Esophagus mucosa (tissue), 1 donor: ENCODE measurements at places on chromosomes 7 and 10. TPM values are rescaled to one million over a fixed set of nuclear protein-coding genes. Genes with fewer than 3 reads are reported as not detected.

DNA sequence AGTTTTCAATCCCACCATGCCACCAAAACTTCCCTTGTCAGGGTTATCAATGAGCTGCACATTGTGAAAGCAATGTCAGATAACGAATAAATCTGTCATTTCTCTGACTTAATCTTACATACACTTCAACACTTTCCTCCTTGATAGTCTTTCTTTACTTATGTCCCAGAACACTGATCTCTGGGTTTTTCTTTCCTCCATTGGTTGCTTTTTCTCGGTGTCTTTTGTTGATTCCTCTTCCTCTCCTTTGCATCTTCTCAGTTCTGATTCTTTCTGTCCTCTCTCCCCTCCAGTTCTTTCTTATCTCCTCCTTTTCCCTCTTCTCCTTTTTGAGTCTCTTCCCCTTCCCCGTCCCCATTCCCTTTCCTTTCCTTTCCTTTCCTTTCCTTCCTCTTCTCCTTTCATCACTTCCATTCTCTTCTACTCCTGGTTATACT, 16.6 kb downstream of the DNAJB9 start:
- no peak for ATAC-seq

The PRSS2 gene
- total RNA-seq: not detected

GRCh38 chr7:22859641-22860290, 37.1 kb upstream of the TOMM7 start:
- peak; percentile 65 for ATAC-seq

- ATAC-seq: no peak
Measured at GRCh38 chr7:52482076-52482475, 553.4 kb upstream of the POM121L12 start.

The EIF4H gene
- total RNA-seq: 235 TPM

DNA sequence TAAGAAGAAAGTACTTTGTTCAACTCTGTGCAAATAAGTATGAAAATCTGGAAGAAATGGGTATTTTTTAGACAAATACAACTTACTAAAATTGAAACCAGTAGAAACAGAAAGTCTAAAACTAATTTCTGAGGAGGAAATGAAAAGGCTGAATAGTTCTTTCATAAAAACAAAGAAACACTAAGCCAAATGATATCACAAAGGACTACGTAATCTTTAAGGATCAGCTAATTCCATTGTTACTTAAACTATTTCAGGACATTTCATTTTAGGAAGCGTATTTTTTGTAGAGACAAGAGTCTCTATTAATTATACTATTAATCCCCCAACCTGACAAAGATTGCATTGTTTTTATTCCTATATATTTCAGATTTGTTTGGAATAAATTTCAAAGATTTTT, 11.2 kb upstream of the CCSER2 start:
- ATAC-seq: no peak

- peak; percentile 98 for ATAC-seq
Measured at GRCh38 chr7:12814107-12814506, 126.7 kb downstream of the ARL4A start.

DNA sequence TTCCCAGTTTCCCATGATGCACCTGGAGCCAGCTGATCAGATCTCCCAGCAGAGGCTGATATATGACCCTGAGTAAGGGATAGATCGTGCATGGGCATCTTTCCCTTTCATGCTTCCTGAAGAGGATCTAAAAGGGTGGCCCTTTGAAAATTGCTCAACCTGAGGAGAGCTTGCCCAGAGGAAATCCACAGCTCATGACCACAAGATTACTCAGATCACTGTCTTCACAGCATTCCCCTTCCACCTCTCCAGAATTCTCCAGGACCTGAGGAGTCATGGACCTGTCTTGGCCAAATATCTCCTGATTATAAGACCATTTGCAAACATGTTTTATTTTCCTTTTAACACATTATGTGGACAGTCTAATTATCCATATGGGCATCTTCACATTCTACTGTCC, 328.1 kb downstream of the LHFPL3 start:
- no peak for ATAC-seq

The SPACDR gene
- total RNA-seq: 0.24 TPM

The TRIM73 gene
- total RNA-seq: 0.92 TPM

DNA sequence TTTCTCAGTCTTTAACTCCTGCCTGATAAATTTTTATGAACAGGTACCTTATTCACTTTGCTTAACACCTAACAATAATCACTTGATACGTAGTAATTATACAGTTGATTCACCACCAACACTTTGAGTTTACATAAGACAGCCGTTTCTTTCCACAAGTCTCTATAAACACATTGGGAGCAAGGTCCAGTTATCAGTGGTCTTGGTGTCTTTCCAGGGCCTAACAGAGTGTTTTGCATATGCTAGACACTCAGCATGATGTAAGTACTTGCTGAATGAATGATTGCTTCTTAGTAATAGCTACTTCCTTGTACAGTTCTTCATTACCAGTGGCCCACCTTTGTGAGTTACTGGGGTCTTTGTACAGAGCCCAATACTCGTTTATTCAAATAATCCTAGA, 6.4 kb downstream of the CLDN12 start:
- ATAC-seq: no peak

The ZNF32 gene
- 16.8 TPM for total RNA-seq

- ATAC-seq: no peak
Measured at GRCh38 chr7:104627516-104627915, 299.1 kb downstream of the LHFPL3 start.

The TAS2R41 gene
- not detected for total RNA-seq

- no peak for ATAC-seq
Measured at GRCh38 chr10:70905071-70906021, 17.0 kb upstream of the PCBD1 start.

DNA sequence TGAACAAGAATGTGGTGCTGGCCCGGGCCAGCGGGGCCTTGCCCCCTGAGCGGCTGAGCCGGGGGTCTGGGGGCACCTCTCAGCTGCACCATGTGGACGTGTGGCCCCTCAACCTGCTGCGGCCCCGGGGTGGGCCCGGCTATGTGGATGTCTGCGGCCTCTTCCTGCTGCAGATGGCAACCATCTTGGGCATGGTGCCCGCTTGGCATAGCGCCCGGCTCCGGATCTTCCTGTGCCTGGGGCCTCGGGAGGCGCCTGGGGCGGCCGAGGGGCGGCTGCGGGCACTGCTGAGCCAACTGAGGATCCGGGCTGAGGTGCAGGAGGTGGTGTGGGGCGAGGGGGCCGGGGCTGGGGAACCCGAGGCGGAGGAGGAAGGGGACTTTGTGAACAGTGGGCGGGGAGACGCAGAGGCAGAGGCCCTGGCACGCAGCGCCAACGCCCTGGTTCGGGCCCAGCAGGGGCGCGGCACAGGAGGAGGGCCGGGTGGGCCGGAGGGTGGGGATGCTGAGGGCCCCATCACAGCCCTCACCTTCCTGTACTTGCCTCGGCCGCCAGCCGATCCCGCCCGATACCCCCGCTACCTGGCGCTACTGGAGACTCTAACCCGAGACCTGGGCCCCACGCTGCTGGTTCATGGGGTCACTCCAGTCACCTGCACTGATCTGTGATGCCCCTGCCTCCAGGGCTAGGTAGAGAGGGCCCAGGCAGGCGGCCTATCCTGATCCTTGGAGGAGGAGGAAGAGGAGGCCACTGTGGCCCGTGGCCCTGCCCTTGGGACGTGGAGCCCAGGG, 1.1 kb upstream of the TRIP6 start:
- peak; percentile 81 for ATAC-seq

- ATAC-seq: no peak
Measured at GRCh38 chr7:98276241-98276761, 5.2 kb upstream of the BRI3 start.

- ATAC-seq: peak; percentile 49
Measured at GRCh38 chr7:130925136-130925794, 191.3 kb upstream of the KLF14 start.

The SPDYE1 gene
- not detected for total RNA-seq

GRCh38 chr7:127107601-127108007, 145.1 kb downstream of the GRM8 start:
- ATAC-seq: peak; percentile 51

DNA sequence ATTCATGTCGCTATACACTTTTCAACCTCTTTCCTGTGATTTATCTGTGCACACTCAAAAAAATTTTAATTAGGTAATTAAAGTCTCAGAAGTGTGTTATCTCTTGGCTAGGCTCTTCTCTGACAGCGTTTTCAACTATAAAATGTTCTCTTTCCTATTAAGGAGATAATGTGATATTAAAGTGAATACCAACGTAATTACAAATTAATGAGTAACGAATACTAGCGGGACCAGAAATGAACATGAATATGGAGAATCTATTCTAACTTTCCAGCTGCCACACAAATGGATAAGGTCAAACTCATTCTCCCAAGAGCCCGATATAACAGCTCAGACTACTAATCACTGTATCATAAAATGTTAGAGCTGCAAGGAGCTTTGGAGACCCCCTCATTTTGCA, 12.0 kb downstream of the COL1A2 start:
- no peak for ATAC-seq

DNA sequence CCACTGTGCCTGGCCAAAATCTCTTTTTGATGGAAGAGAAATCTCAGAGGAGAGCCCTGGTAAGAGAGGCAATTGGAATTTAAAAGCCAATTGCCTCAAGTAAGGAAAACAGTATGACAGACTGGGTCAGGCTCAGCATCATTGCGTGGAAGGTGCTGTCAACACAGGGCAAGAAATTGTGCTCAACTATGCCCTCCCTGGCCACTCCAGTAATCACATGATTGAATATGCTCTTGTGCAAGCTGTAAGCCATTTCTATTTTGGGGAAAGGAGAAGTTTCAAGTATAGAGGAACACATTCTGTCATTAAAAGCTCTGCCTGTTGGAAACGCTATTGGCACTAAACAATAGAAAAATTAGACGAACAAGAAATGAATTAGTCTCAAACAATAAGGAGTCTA, 1127.7 kb downstream of the REEP3 start:
- no peak for ATAC-seq

The SLC26A3 gene
- 0.44 TPM for total RNA-seq

GRCh38 chr10:5629303-5630111, 36.9 kb downstream of the ASB13 start:
- ATAC-seq: peak; percentile 84

The GRID2IP gene
- total RNA-seq: 0.12 TPM

The EEPD1 gene
- total RNA-seq: 2.9 TPM

The CPA1 gene
- not detected for total RNA-seq

- ATAC-seq: no peak
Measured at GRCh38 chr10:96513305-96513697, 425 bp downstream of the TLL2 start.

DNA sequence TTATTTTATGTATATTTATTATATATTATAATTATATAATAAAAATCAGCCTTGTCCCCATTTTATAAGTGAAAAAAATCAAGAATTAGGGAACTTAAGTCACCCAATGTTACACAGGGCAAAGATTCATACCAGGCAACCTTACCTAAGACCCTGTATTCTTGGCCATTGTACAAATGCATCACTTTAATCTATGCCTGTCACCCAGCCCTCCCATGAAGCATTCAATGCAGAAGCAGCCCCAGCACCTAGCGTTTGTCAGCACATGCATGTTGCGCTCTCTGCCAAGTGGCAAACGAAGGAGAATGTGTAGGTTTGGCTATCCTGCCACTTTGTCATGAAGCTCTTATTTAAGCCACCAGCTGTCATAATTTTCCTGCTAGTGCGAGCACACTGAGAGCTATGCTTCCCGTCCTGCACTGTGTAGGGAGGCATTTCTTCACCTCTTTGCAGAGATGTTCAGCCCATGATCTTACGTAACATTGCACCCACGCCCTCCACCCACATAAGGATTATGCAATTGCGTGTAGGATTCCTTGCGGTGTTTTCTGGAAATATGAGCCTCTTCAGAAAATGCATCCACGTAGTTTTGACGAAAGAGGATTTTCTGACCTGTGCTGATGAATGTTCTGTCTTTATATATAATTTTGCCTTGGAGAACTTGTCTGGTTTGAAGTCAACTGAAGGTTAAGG, 7.7 kb upstream of the COBL start:
- ATAC-seq: peak; percentile 73

- peak; percentile 34 for ATAC-seq
Measured at GRCh38 chr10:87846023-87846422, 17.3 kb downstream of the KLLN start.

GRCh38 chr7:128941323-128941890, 3.7 kb downstream of the IRF5 start:
- no peak for ATAC-seq

The DRGX gene
- total RNA-seq: not detected

- ATAC-seq: no peak
Measured at GRCh38 chr7:158854681-158855081, 1.7 kb upstream of the DYNC2I1 start.

DNA sequence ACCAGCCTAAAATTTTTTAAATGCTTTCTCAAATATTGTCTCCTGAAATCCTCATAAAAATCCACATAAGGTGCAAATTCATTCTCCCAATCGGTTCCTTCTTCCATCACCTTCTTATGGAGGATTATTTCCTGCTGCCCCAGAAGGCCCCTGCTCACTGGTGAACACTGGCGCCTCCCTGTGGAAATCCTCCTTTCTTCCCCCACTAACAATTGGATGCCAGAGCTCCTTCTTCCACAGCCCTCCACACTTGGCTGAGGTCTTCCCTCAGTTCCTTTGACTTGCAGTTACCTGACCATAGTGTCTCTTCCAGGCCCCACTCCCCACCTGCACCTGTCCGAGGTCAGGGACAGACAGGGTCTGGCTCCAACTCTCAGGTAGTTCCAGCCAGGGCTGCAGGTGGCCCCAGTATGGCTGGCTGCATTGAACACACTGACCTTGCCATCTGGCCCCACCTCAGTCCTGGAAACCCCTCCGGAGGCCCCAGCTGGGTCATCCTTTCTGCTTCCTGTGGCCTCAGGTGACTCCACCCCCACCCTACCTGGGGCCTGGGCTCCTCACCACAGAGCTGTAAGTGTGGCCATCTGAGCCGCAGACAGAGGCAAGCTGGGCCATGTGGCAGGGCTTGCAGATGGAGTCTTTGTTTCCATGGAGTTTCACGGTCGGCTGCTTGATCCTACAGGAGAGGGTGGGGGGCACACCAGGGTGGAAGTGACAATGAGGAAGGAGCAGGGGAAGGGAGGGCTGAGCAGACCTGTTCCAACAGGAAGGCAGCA, 18.4 kb downstream of the SPOCK2 start:
- ATAC-seq: no peak

DNA sequence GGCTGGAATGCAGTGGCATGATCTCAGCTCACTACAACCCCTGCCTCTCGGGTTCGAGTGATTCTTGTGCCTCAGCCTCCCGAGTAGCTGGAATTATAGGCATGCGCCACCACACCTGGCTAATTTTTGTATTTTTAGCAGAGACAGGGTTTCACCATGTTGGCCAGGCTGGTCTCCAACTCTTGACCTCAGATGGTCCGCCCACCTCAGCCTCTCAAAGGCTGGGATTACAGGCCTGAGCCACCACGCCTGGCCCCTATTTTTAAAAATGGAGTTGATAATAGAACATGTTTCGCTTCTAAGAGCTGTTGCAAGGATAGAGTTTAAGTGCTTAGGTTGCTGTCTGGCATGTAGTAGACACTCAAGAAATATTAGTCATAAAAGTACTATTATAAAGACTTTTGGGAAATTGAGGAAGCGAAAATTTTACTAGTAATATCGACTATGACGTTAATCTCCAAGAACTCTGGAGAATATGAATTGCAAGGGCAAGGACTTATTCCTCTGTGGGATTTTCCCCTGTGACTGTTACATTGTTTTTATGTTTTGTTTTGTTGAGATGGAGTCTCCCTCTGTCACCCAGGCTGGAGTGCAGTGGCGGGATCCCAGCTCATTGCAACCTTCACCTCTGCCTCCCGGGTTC, 7.9 kb downstream of the GTF2I start:
- no peak for ATAC-seq

GRCh38 chr10:93715345-93715744, 13.0 kb upstream of the FRA10AC1 start:
- ATAC-seq: no peak
